ENCODE measurements at places on chromosomes 4 and X. TPM values are rescaled to one million over a fixed set of nuclear protein-coding genes. Genes with fewer than 3 reads are reported as not detected.
A peak's percentile ranks its signal among the peaks of the same experiment; 100 is the strongest.

Gene PPBP
- 0.52 TPM for total RNA-seq

DNA sequence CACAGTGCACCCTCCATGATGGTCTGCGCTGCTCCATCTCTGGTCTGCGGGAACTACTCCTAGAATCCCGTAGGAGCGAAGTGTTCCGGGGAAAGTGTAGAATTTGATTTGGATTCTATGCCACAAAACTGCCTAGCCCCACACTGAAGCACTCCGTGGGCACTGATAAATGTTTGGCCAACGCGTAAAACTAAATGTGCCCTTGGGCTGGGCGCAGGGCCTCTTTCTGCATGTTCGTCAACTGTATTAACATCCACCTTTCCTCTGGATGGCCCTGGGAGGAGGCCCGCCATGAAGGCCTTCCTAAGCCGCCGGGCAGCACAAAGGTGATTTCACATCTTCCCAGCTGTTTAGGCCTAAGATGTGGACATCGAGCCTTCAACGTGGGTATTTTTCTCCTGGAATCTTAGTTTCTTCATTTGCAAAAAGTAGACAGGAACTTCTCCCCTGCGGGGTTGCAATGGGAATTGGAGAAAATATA, 2.6 kb downstream of the MSX1 start:
- DNase-seq: no peak

Gene DNAAF6
- not detected for total RNA-seq

Gene P2RY8
- 139 TPM for total RNA-seq

- no peak for DNase-seq
These were observed 81.8 kb downstream of the FRYL start for GRCh38 chr4:48698029-48698971.

- no peak for DNase-seq
These were observed 53.5 kb downstream of the APBB2 start for GRCh38 chr4:41160856-41161255.

Gene CCNB3
- 0.39 TPM for total RNA-seq

DNA sequence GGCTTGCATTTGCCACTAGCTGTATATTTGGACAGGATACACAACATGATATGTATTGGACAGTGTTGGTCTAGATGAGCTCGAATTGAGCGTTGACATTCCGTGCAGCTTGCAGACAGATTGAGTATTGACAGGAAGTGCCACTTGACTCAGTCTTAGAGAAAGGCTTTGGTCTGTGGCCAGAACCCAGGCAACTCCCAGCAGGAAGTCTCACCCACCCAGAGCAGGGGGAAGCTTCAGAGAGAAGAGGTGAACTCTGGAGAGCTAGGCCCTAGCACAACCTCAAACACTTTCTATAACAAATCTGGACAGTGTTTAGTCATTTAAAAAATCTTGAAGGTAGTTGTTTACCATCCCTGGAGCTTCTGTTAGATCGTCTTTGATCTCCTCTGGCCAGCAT, 280.5 kb downstream of the FBXW7 start:
- DNase-seq: peak; percentile 50

DNA sequence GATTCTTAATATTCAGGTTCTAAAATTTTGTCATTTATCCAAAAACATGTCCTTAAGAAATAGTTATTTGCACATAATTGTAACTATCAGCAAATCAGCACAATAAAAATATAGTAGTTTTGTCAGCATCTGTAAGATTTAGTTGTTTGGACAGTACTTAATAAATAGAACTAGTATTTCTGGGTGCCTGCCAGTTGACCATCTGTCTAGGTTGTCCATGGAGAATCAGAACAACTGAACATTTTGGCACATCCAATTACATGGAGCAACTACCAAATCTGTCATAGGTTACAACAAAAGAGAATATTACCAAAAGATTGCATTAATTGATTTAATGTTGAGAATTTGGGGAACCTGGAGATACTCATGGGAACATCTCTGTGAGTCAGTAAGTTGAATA, 305.5 kb upstream of the TACR3 start:
- no peak for DNase-seq

- DNase-seq: no peak
These were observed 8.9 kb downstream of the TCEANC start for GRCh38 chrX:13661735-13662288.

DNA sequence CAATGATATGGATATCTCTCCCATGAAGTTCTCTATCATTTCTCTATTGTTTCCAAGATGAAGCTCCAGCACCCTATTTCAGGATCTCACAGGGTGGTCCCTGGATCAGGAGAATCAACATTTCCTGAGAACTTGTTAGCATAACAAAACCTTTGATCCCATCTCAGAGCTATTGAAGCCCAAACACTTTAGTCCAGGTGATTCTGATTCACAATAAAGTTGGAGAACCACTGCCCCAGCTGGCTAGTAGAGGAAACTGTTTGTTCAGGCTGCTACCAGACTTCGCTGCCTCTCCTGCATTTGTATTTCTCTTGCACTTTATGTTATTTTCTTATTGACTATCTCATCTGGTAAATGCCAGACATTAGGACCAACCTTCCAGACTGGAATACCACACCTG, 65.4 kb downstream of the CEP44 start:
- DNase-seq: no peak

DNA sequence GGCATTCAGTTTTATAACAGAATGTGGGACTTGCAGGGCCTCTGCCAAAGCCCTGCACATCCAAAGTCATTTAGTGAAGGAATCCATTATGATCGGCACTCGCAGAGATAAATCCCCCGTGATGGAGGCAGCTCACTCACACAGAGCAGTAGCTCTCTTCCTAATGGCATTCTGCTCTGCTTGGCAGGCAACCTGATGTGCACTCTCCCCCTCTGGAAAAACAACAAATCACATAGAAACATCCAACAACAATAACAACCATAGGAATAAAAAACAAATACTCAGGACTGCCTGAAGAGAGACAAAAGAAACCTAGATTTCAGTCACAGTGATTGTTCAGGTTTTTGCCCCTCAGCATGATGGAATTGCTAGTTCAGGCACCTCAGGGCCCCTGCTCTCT, 59.7 kb downstream of the NAA11 start:
- no peak for DNase-seq

Gene TCEAL1
- total RNA-seq: 4.0 TPM

- no peak for DNase-seq
These were observed 5.3 kb upstream of the STBD1 start for GRCh38 chr4:76301068-76301774.

GRCh38 chr4:48153791-48154550, 19.9 kb upstream of the TXK start:
- DNase-seq: no peak

- DNase-seq: no peak
These were observed 28.3 kb upstream of the UXT start for GRCh38 chrX:47687263-47687662.

DNA sequence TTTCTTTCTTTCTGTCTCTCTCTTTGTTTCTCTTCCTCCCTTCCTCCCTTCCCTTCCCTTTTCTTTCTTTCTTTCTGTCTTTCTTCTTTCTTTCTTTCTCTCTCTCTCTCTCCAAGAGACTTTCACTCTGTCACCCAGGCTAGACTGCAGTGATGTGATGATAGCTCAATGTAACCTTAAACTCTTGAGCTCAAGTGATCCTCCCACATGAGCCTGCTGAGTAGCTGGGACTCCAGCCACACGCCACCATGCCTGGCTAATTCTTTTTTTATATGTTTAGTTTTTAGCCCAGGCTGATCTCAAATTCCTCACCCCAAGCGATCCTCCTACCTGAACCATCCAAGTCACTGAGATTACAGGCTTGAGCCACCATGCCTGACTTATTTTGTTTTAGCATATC, 64.3 kb upstream of the EMCN start:
- DNase-seq: no peak

Gene PGAM4
- total RNA-seq: not detected

DNA sequence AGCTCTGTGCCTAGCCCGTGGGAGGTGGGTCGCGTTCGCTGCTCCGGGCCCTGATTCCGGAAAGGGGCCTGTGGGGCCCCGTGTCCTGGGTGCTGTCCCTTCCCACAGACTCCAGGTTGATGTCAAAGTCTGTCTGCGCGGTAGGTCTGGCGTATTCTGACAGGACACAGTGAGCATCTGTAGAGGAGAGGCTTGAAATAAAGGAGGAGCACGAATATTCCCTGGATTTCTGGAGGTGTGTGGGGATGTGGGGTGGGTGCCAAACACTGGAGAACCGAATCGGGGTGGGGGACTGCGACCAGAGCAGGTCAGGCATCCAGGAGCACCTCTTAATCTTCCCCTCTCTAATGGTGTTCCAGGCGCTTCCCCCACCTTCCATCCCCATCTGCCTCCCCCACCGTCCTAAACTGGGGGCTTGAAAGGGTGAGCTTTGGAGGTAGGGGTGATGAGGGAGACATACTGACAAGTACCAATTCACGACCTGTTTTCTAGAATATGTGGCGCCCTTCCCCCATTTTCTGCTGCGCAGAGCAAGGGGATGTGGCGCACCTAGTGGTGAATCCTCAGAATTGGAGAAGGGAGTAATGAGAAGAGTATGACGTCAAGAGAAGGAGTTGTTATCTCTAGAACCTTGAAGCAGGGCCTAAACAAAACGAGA, 877 bp downstream of the GPRASP1 start:
- peak; percentile 63 for DNase-seq

Gene TMEM31
- total RNA-seq: not detected

Data from CD4-positive, alpha-beta T cell (primary cell).